ENCODE measurements at places on chromosomes 11 and 22.

DNA sequence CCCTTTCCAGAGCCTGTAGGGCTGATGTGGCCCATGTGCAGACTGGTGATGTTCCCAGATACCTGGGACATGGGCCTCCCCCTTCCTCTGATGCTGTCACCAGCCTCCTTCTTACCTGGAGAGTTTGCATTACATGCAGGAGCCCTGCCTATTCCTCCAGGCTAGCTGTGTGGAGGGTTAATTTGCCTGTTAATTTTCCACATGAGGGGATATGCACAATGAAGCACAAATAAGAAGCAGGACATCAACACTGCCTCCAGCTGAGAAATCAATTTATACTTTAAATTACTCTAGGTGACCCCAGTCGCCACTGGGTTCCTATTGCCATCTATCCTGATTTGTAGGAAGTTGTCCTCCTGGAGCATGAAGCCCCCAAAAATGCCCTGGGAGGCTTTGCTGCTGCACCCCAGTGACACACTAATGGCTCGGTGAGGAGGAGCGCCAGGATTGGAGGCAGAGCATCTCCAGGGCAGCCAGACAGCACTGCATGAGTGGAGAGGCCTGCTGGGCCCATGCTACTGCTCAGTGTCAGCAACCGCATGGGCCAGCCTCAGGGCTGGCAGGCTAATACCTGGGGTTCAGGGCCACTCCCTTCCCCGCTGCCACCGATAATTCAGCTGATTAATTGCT, 101.6 kb upstream of the USP47 start:
- no peak for DNase-seq

DNA sequence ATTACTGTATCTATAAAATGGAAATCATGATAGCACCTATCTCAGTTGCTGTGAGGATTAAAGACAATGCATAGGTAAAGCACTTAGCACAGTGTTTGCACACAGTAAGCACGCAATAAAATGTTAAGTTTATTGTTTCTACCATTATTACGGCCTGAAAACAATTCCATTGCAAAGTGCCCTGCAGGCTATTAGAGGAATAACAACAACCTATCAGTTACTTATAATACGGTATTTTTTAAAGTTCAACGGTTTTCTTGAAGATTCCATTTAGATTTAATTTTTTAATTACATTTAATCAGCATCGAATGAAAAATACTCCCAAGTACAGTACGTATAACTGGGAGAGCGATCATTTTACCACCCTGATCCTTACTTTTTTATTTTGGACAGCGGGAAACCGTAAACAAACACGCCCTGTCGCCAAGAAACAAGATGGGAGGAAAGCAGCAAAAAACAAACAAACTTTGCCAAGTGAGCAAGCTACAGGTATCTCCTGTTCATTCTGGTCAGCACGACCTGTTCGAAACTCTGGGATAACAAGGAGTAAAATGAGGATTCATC, 893 bp downstream of the SLC36A4 start:
- no peak for DNase-seq

DNA sequence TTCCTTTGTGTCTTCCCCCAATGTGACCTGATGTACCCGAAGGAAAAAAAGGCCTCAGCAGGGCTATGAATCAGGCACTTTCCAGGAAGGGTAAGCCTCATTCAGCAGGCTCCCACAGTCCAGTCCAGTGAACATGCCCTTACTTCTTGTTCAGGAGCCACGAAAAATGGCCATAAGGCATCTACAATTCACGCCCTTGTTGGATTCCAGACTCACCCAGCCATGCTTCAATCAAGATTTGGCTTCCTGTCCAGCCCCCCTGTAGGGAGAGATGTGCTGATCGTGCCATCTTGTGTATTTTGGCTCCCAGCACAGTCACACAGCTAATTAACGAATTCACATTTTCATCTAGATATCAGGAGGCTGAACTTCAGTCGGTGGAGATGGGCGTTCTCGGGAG, 9.9 kb upstream of the KCNJ5 start:
- no peak for DNase-seq

- DNase-seq = peak; percentile 58
Measured at GRCh38 chr11:69013009-69013951, at the start of gene MRGPRF. TSS of gene MRGPRF (minus strand) at chr11:69013246. CDS start at chr11:69009901, 3,345 bp downstream.

- no peak for DNase-seq
Measured at GRCh38 chr11:77968337-77968736, 26.1 kb downstream of the INTS4 start.

- DNase-seq = no peak
Measured at GRCh38 chr11:58046231-58046630, 15.5 kb downstream of the OR6Q1 start.

DNA sequence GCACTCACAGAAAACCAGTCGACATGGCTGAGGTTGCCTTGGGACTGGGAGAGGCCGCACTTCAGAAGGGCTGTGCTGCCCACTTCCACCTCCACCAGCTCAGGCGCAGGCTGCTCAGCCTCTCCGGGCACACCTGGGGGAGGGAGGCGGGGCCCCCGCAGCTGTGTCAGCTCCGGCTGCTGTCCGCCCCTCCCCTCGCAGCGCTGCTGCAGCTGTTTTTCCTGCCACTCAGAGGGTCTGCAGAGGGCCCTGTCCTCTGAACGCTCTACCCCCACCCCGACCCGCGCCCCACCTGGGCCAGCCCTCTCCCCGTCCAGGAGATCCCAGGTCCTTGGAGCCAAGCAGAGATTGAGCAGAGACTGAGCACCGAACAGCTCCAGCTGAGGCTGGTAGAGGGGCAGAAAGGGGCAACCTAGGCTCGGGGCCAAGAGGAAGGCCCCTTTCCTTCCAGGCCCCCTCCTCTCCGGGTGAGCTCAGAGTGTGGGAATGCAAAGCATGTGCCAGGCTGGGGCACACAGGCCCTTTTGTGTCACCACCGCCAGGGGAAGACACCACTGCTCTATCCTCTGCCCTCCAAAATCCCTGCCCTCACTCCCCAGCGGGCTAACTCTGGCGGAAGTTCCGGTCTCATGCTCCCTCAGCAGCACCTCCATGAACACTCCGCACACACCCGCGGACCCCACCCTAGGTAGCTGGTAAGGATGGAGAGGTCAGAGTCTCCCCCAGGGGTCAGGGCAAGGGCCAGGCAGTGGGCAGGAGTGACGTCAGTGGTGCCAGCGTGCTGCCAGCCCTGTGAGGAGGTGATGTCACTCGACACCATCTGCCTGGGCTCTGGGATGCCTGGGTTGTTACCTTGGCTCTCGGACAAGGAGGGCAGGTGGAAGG, 1.6 kb downstream of the MCAM start:
- DNase-seq = no peak

DNA sequence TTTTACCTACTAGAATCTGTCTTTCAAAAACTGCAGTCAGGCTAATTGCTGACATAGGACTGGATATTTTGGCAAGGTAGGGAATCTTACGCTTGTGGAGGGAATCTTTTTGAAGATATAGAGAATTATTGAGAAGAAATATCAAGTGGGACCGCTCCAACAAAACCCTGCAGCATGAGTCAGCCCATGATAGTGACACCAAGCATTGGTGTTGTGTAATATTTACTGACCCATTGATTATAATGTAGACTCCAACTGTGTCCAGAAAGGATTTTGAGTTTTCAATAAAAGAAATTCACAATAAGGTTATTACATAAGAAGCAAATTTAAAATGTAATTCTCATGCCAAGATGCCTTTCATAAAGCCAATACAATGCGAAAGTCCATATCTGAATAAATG, 20.7 kb downstream of the MS4A4A start:
- no peak for DNase-seq

- DNase-seq = no peak
Measured at GRCh38 chr11:70481625-70482528, 83.5 kb downstream of the CTTN start.

DNA sequence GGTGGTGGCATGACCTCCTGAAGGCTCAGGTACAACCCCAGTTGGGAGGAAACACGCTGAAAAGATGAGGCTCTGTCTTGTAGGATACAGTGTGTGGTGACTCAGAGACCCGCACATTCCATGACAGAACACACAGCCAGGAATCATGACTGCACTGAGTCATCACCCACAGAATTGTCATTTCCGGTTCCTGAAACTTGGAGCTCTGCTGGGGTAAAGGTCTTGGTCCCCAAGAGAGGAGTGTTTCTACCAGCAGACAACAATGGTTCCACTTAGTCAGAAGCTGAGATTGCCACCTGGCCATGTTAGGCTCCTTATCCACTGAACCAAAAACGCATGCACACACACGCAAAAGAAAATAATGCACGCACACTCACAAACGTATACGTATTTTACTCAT, 31.5 kb upstream of the CYB5R3 start:
- peak; percentile 81 for DNase-seq

GRCh38 chr11:15006139-15006759, 34.1 kb upstream of the CALCA start:
- DNase-seq = no peak

DNA sequence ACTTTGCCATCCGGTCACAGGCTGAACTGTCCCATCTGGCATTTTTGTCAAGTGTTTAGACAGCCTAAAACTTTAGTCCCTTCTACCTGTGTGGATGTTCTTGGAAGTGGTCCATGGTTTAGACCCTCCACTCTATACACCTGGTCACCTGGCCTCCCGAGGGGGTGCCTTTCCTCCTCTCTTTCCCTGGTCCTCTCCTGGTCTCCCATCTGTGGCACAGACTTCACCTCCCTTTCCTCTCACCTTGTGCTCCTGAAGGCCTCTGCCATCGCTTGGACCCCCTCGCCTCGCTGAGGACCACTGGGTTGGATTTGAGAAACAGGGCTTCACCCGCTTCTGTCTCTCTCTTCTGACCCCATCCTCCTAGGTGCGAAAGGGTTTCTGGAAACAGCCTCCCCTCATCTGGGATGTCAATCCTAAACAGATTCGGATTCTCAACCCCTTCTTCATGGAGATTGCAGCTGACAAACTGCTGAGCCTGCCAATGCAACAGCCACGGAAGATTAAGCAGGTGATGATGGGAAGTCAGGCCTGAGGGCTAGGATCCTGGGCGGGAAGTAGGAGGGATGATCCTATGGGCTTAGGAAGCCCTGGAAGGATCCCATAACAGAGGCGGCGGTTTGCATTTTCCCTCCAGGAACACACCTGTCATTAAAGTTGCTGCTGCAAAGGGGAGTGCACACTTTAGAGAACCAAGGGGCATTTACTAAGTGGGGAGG, 53.6 kb downstream of the ST3GAL4 start:
- DNase-seq = no peak

DNA sequence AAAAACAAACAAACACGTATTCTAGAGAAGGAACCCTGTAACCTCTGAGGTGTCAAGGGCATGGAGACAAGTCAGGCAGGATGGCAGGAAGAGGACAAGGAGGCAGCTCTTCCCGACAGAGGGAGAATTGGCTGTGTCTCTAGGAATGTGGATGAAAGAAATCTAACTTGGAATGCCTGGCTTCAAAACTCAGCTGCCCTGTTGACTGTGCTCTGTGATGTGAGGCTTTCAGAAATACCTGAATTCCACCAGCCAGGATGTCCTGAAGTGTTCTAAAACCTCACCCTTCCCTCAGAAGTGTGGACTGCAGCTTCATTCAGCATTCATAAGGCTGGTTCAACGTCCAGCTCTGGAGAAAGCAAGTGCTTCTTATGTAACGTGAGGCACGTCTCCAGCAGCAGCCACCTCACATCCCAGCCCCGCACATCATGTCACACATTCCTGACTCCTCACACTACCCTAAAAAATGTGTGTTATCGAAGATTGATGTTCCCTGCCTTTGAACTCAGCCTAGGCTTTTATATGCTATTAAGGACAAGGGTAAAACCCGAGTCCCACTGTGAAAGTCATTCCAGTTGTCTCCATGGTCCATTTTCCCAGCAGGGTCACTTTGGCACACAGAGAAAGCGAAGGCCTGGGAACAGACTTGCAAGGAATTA, 398.9 kb downstream of the ETS1 start:
- DNase-seq = no peak

DNA sequence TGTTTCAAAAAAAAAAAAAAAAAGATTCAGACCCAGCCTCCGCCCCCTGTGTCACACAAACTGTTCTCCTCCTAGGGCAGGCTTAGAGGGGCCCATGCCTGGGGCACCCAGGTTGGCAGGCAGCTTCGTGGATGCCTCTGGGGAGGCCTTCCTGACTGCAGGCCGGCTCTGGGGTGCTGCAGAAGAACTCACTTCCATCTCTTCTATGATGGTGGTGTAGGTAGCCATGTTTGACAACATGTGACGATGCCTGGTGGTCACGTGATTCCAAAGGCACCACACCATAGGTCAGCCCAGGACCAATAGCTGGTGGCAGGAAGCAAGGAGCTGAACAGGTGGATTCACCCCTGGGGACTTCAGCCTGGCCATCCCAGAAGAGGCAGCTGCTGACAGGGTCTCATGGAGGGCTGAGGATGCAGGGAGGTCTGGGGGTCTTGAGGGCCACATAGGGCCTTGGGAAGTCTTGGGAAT, 24.1 kb upstream of the CELSR1 start:
- DNase-seq = no peak

GRCh38 chr11:101323997-101324396, 194.4 kb upstream of the PGR start:
- DNase-seq = no peak

DNA sequence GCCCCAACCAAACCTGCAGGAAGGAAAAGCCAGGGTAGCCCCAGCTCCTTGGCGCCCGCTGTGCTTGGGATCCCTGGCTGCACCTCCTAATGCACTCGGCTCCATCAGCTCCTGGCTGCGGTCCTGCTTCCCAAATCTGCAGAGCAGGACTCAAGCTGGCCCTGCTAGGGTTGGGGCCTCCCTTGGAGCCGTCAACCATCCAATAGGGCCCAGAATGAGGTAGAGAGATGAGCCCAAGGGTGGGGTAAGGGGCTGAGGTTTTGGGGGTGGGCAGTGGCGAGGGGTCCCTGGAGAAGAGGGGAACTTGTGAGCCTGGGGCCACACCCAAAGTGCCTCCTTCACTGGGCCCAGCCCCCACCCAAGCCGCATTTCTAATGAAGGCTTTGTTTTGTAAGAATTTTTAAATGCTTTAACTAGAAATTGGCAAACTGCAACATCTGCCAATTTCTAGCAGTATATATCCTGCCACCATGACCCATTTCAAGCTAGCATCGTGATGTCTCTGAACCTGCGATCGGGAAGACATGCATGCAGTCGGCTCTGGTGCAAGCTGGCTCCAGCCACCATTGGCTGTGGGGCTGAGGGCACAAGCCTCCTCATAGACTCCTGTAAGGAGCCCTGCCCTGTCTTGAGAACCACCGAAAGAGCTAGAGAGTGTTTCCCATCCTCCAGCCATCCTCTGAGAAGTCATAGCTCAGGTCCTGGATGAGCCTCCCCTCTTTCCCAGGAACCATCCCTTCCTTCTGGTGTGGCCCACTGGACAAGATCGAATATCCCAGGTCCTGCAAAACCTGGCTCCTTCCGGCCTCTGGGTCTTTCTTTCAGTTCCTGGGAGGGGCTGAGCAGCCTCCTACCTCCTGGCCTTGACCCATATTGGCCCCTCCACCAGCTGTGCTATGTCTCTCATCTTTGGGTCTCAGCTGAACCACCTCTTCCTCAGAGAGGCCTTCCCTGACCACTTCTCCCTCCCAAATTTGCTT, 15.5 kb downstream of the C1QTNF6 start:
- DNase-seq = no peak

DNA sequence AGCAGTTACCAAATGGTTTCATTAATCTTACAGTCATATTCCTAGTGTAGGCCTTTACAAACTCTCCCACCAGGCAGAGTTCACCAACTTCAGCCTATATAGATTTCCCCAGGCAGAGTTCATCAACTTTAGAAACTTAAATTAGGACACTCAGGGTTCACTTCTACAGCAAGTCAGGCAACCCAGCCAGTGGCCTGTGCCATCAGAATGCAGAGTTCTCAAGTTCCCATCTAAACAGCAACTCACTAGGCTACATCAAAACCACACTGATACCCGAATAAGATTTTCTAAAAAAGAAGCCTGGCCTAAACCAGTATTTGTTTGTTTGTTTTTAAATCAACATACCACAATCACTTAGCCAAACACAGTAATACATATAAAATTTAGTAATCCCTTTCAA, 33.7 kb downstream of the PICALM start:
- DNase-seq = no peak

- no peak for DNase-seq
Measured at GRCh38 chr11:65917434-65918210, 1.2 kb downstream of the C11orf68 start.

Data from BJ (cell line).